Esophagus mucosa (tissue), 1 donor: ENCODE measurements at places on chromosomes 5 and 9. TPM values are rescaled to one million over a fixed set of nuclear protein-coding genes. Genes with fewer than 3 reads are reported as not detected.

The FBXO38 gene
- total RNA-seq: 22.4 TPM

DNA sequence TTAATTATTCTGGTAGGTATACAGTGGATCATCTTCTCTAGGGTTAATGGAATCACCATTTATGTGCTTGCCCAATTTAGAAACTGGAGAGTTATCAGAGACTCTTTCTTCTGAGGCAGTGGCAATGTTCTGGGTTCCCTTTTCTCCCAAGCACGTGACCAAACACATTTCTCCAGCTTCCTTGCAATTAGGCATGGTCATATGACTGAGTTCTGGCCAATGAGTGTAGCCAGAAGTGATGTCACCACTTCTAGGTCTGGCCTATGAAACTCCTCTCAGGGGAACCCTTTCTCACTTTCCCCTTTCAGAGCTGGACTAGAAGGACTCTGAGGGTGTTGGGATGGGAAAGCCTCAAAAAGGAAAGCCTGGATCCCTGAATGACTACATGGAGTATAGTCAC, 172.0 kb downstream of the NSG2 start:
- no peak for ATAC-seq

DNA sequence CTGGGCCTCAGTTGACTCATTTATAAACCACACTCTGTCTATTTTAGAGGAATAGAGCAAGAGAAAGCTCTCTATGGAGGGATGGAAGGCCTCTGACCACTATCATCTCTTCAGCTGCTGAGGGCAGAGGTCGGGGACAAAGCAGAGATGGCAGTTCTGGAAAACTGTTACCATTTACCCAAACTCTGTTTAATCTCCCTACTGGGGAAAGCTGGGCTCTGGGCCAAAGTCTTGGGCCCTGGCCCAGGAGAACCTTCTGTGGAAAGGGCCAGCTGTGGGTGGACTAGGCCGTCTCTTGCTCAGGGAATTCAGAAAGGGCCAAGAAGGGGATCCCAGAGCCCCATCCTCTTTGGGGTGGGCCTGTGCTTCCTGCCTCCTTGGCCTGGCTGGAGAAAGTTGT, 100.0 kb downstream of the PSD2 start:
- ATAC-seq: no peak

DNA sequence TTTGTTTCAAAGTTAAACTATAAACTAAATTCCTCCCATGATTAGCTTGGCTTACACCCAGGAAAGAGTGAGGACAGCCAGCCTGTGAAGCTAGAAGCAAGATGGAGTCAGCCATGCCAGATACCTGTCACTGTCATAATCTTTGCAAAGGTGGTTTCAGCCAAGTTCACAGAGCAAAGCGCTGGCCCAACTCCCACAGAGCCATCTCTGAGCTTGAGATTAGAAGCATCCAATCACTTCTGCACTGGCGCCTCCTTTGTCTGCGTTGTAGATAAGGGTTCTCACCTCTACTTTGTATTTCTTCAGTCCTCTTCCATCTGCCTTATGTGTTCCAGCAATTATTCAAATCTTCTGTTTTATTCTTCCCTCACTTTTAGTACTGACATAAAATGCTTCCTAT, 119.4 kb upstream of the ACO1 start:
- ATAC-seq: no peak

DNA sequence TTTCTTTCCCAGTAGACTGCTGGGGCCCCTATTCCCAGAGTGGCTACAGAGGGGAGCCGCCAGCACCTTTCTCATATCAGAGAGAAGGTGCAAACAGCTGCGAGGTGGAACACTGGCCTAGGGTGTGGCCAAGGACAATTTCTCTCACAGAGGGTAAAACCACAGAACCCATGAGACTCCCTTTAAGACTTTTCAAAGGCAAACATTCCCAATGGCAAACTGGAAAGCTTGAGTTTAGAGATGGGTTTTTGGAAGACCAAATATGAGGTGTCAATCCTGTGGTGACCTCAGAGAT, 335.1 kb upstream of the PIK3R1 start:
- no peak for ATAC-seq

- no peak for ATAC-seq
Observed at GRCh38 chr9:25733336-25733982, 55.2 kb upstream of the TUSC1 start.

DNA sequence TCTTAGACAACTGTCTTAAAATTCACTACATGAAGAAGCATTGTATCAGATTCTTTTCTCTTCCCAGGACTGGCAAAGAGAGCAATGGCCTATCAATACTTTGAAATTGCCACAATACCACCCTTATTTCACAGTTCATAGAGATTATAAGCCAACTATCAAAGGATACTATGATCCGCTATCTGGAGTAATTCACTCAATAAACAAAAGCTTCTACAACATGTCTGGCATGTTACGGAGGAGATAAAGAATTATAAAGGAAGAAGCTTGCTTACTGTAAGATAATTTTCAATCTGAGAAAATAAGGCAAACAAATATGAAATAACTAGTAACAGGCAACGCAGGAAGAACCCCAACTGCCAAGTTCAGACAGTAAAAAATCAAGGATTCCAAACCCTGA, 114.8 kb downstream of the GNAQ start:
- no peak for ATAC-seq

GRCh38 chr5:127389601-127390000, 99.0 kb downstream of the MEGF10 start:
- no peak for ATAC-seq

GRCh38 chr5:33701251-33701650, 190.5 kb downstream of the ADAMTS12 start:
- ATAC-seq: no peak

DNA sequence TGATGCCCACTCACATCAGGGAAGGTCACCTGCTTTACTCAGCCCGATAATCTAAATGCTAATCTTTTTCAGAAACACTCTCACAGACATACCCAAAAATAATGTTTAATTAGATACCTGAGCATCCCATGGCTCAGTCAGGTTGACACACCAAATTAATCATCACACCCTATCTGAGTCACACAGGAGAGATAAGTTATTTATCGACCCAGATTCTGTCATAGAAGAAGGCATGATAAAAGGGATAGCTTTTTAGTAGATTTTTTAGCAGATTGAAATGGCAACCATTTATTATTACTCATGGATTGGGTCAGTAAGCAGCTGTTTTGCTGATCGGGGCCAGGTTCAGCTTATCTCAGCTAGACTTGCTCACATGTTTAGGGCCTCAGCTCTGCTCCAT, 97.8 kb upstream of the TYRP1 start:
- ATAC-seq: no peak

- ATAC-seq: peak; percentile 64
Observed at GRCh38 chr5:38463634-38464521, 92.6 kb downstream of the LIFR start.

DNA sequence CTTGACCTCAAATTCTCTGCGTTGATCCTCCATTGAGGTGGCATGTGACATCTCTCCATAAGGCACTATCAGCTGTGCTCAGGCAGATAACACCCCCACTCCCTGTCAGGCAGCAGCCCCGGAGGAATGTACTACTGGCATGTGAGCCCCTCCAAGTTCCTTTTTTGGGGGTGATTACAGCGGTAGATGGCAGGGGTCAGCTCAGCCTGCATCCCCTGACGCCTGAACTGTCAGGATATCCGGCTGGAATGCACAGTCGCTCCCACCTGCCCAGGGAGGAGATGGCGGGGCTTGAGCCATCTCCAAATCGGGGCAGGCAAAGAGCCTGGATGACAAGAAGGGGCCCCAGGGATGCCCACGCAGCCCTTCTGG, 40.8 kb downstream of the FAM78A start:
- ATAC-seq: no peak
